ENCODE measurements at places on chromosomes 12 and 14.
A peak's percentile ranks its signal among the peaks of the same experiment; 100 is the strongest.

- peak; percentile 28 for DNase-seq
These were observed 85.3 kb downstream of the SCARB1 start for GRCh38 chr12:124778411-124778810.

DNA sequence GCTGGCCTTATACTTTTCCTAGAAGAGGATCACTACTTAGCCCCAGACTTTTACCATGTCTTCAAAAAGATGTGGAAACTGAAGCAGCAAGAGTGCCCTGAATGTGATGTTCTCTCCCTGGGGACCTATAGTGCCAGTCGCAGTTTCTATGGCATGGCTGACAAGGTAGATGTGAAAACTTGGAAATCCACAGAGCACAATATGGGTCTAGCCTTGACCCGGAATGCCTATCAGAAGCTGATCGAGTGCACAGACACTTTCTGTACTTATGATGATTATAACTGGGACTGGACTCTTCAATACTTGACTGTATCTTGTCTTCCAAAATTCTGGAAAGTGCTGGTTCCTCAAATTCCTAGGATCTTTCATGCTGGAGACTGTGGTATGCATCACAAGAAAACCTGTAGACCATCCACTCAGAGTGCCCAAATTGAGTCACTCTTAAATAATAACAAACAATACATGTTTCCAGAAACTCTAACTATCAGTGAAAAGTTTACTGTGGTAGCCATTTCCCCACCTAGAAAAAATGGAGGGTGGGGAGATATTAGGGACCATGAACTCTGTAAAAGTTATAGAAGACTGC, 1.5 kb downstream of the MGAT2 start:
- no peak for DNase-seq

DNA sequence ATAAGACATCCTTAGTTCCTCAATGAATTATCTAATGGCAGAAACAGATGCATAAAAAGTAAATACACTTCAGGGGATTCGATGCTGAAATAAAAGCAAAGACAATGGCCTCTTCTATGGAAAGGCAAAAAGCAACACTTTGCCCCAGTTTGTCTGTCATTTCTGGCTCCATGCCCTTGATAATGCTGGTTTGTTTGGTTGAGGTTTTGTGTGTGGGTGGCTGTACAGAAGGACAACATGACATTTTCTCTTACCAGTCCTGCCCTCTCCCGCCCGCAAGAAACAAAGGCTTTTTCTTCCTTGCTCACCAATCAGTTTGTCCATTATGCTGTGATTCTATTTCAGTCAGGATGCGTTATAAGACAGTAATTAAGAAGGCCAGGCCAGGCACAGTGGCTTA, 18.1 kb upstream of the WDR89 start:
- no peak for DNase-seq

GRCh38 chr12:45130881-45131281, 80.0 kb upstream of the DBX2 start:
- DNase-seq: peak; percentile 35

- no peak for DNase-seq
These were observed 93.1 kb downstream of the SLC5A8 start for GRCh38 chr12:101116911-101117310.

DNA sequence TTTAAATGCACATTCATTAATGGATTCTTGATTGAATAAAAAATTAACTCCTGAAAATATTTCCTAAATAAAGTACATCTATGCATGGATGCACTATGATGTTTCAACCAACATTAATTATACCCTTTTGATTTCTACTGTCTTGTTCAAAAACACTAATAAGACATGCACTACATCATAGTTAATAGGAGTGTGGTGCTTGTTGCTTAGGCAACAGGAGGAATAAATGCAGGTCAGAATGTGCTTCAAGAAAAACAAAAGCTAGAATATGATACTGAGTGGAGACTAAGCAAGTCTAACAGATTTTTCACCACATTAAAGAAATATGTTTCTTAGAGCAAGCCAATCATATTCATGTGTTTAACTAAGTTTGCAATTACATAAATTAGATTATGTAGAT, 495.8 kb upstream of the GARIN6 start:
- no peak for DNase-seq

DNA sequence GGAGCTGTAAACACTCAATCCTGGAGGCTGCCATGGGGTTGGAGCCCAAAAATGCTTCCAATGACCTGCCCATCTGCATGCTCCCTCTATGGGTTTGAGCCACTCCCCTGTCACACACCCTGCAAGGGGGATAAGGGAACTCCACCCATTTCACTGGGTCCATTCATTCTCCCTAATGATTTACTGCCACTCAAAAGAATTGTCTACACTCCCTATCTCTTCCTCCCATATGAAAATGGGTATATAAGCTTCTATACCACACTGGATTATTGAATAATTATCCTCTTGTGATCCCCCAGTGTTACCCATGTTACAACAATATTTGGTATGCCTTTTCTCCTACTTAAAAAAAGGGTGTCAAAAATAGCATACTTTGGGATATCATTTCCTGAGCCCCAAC, 260.8 kb upstream of the CCDC196 start:
- no peak for DNase-seq

DNA sequence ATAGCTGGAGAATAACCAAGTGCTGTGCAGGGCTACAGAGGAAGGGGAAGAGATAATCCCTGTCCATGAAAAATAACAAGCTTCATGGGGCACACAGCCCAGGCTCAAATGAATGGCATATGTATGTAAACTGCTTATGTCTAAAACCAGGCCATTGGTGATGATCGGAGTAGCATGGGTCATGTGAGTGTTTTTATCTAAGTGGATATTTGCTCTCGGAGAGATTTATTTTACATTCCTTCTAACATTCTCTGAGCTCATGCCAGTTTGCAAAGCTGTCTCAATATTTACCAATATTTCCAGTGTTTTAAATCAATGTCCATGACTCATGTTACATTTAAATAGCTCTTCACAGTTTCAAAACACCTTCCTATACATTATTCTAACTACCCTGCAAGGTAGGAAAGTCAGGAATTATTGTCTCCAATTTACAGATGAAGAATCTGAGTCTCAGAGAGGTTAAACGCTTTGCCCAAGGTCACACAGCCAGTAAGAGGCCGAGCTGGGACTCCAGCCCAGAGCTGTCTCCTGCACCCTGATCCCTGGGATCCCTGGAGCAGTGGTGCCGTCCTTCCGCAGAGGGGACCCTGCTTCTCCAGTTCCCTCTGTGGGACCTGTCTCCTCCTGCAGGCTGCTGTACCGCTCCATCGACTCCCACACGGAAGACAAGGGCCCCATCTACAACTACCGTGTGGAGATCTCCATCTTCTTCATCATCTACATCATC, 186.7 kb upstream of the FKBP4 start:
- DNase-seq: no peak

DNA sequence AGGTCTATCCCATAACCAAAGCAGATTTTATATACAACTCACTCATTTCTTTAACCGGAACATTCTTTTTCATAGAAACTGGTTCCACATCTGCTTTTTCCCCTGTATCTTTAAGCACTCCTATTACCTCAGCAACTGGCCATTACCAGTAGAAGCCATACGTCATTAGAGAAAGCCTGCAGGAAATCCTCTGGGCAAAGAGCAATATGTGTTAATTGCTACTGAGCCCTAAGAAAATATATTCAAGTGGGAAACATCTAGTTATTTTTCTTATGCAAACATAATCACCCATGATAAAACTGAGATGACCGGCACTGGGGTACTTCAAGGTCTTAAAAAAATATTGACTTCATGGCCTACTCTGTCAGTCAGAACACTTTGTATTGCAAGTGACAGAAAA, 28.2 kb upstream of the CPSF6 start:
- no peak for DNase-seq

GRCh38 chr14:32354716-32355115, 25.6 kb downstream of the AKAP6 start:
- DNase-seq: no peak

GRCh38 chr12:71755146-71755892, 656 bp downstream of the RAB21 start:
- DNase-seq: peak; percentile 64

GRCh38 chr14:67358924-67359774, 455 bp downstream of the ATP6V1D start:
- no peak for DNase-seq

- no peak for DNase-seq
These were observed 476.4 kb downstream of the SOX5 start for GRCh38 chr12:23473071-23473470.

- DNase-seq: no peak
These were observed 68.2 kb downstream of the SRGAP1 start for GRCh38 chr12:63912651-63913050.

DNA sequence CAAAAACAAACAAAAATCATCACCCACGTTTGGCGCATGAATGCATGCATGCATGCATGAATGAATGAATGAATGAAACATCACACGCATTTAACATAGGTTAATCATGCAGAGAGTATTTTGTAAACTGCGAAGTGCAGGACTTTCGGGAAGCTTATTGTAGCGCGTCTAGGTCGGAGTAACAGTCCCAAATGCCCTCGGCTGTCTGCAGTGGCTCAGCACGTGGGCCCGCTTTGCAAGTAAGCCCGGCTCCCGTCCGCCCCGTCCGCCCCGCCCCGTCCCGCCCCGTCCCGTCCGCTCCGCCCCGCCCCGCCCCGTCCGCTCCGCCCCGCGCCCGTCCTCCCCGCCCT, 263 bp upstream of the IFT81 start:
- no peak for DNase-seq

- no peak for DNase-seq
These were observed 1.9 kb upstream of the DYNC1H1 start for GRCh38 chr14:101962503-101962874.

DNA sequence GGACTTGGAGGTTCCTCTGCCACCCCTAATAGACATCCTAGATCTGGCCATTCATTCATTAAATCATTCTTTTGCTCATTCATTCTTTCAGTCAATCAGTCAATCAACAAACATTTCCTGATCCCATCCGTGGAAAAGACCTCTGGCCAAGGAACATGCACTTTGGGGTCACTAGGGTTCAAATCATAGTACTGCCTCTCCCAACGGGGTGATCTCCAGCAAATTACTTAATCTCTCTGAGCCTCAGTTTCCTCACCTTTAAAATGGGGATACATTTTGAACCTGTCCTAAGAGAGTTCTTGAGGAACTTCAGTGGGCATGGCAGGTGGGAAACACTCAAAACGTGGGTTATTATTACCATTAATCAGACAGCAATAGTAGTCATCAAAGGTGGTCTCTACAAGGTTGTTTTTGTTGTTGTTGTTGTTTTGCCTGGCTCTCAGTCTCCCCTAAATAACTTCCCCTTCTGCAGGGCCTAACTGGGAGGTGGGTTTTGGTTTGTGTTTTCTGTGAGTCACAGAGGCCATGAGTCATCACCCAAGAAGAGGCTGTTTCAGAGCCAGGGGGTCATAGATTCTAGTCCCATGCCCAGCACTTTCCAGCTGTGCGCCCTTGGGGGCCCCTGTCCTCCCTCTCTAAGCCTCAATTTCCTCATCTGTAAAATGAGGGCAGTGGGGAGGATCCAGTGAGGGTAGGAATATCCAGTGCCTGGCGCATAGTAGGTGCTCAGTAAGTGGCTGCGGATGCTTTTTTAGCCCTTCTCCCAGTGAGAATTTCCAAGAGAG, 16.9 kb upstream of the FAM222A start:
- DNase-seq: no peak

GRCh38 chr14:62847168-62847567, 198.1 kb downstream of the KCNH5 start:
- no peak for DNase-seq
